Mammary epithelial cell (primary cell): ENCODE measurements at places on chromosomes 4 and X. TPM values are rescaled to one million over a fixed set of nuclear protein-coding genes. Genes with fewer than 3 reads are reported as not detected.

LARP7 gene
- polyA plus RNA-seq, result 11.4 TPM

CTAG2 gene
- polyA plus RNA-seq, result not detected

DNA sequence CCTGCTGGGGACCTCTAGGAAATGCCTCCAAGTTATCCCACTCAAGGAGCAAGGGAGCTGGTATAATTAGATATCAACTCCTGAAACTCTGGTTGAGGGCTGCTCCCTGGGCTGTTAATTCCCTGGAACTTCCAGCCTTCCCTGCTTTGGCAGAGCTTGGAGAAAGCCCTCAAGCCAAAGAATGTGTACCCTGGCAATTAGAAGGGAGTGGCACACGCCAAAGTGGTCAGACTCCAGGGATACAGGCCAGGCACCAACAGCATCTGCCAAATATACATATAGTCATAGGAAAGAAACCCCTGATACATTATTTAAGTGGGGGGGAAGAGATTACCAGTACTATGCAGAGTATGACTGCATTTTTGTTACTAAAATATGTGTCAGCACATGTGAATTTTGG lies 616.8 kb downstream of the BCOR start:
- no peak for DNase-seq

GRCh38 chr4:81407726-81408125 lies 64.0 kb downstream of the RASGEF1B start:
- peak; percentile 57 for DNase-seq

GRCh38 chr4:163598028-163598427 lies 103.5 kb downstream of the TMA16 start:
- DNase-seq, result no peak
